ENCODE measurements at places on chromosomes 2 and 18.

GRCh38 chr2:151111599-151112278 lies 149.9 kb downstream of the RBM43 start:
- DNase-seq, result no peak

GRCh38 chr2:108565778-108566375 lies 31.6 kb downstream of the LIMS1 start:
- no peak for DNase-seq

DNA sequence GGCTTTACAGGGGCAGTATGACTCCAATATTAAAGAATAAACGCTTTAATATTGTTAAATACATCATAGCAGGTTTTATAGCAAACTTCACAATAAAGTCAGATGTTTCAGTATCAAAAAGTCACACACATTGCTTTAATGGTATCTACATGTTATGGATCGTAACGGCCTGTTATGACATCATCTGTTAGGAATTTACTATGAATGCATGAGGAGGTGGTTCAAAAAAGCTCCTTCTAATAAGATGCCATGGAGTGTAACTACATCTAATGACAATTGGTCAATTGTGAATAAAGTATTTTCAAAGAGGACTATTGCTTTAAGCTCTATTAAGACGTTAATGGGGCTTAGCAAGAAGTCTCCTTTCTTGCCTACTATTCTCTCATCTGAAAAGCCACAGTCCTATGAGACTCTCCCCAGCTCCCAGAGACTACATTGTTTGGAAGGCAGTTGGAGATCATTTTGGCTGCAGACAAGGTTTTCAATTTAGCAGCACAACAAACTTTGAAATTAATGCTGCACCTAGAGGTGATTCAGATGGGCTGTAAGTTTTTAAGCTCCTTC lies 300.7 kb upstream of the MEIS1 start:
- no peak for DNase-seq

DNA sequence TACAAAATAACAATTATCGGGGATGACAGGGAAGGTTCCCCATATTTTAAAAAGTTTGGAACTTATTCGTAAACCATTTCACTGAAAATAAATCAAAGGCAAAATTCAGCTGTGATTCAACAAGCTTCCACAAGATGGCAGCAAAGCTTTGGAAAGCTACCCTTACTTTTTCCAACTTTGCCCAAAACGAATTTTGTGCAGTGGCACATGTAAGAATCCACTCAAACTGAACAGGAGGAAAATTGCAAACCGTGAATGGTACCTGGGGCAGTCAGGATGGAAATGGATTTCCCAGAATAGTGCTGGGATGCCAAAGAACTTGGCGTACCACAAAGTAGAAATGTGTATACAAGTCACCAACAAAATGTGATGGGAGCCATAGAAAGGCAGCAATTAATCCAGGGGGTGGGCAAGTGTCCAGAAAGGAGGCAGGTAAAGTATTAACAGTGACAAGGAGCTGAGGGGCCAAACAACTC lies 10.7 kb downstream of the RPL31 start:
- DNase-seq, result no peak

DNA sequence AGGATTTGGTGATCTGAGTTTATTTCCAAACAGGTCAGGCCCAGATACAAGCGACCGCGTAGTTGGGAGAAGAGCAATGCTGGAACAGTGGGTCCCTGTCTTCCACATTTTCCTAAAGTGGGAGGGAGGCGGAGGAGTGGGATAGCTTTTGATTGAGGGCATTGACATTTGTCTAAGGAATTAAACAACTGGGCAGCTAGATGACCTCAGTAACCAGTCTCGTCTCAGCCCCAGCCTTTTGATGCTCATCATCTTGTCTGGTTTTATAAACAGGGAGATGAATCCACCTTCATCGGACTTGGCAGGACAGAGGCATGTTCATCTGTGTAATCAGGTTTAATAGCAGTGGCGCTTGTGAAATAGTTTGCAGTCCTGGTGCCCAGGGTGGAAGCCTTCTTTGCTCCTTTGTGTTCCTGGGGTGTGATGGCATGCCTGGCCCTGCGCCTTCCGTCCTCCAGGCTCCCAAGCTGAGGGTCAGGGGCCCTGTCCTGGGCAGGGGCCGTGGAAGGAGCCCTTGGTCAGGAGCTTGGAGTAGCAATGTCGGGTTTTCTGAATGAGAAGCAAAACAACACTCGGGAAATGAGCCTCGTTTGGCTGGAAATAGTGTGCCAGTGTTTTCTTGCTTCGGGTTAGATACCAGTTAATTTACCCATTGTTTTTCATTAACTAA lies 193.8 kb downstream of the FAM210A start:
- DNase-seq, result no peak

All from activated CD4-positive, CD25-positive, alpha-beta regulatory T cell treated with anti-CD3 and anti-CD28 coated beads, Interleukin-2, amount 50 U/mL, for 72 hours (primary cell).